Hippocampal formation (tissue), 2 donors: ENCODE measurements at places on chromosomes 3 and 15.
A peak's percentile ranks its signal among the peaks of the same experiment; 100 is the strongest.

- DNase-seq, result no peak
Observed at GRCh38 chr15:38071211-38071972, 137.0 kb downstream of the TMCO5A start.

- no peak for DNase-seq
Observed at GRCh38 chr15:43792761-43793476, 799 bp downstream of the SERF2 start.

DNA sequence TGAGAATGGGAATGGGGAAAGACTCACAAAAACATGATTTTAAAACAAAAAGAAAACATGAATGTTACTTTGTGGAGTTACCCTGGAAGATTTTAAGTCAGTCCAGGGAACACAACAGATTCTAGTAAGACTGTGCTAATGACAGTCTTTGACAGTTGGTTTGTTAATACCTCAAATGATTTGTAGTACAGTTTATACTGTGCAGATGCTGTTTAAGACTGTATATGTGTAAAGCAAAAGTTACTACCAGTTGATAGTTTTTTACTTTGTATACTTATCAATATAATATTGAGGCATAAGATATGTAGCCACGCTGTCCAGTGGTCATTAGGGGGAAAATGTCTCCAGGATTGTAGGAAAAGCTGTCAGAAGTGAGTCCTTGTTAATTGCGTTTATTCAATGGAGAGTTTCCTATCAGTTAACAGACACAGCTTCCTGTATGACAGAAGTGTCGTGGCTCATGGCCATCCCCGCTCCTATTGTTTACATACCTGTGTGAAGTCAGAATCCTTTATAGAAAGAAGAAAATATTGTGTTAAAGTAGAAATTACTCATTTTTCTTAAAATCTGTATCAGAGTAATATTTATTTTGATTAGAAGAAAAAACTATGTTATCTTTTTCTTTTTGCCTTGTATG is 36.0 kb downstream of the NKIRAS1 start:
- no peak for DNase-seq

- no peak for DNase-seq
Observed at GRCh38 chr15:25739687-25740121, 123.4 kb downstream of the ATP10A start.

- DNase-seq, result no peak
Observed at GRCh38 chr15:67127331-67127664, 61.9 kb downstream of the SMAD3 start.

- DNase-seq, result no peak
Observed at GRCh38 chr3:67067251-67067650, 69.1 kb downstream of the KBTBD8 start.

DNA sequence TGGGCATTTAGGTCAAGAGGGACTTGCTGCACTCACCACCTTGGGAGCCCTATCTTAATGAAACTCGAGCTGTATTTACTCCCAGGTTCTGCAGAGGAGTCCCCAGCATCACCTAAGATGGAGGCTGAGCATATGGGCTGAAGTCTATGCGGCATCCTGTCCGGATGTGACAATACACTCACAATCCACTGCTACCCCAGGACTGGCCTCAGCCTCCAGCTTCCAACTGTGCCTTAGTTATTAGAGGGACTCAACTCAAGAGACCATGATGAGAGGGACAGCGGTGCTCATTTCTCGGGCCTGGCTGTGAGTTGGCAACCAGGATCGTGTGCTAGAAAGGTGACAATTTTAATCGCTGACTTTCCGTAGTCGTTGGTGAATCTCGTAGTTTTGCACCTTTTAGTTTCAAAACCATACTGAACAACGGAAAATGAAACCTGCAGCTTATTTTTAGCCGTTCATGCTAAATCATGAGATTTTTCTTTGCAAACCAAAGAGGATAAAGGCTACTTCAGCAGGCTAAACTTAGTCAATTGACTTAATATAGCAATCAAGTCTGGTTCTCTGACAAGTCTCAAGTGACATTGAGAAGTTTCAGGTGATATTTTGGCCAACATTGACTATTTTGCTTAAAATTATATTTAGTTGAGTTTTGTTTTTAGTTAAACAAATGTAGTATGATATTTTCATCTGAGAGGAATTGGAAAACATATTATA is 11.1 kb downstream of the ZBTB38 start:
- DNase-seq, result no peak

- no peak for DNase-seq
Observed at GRCh38 chr3:5226783-5227182, 39.3 kb downstream of the EDEM1 start.

DNA sequence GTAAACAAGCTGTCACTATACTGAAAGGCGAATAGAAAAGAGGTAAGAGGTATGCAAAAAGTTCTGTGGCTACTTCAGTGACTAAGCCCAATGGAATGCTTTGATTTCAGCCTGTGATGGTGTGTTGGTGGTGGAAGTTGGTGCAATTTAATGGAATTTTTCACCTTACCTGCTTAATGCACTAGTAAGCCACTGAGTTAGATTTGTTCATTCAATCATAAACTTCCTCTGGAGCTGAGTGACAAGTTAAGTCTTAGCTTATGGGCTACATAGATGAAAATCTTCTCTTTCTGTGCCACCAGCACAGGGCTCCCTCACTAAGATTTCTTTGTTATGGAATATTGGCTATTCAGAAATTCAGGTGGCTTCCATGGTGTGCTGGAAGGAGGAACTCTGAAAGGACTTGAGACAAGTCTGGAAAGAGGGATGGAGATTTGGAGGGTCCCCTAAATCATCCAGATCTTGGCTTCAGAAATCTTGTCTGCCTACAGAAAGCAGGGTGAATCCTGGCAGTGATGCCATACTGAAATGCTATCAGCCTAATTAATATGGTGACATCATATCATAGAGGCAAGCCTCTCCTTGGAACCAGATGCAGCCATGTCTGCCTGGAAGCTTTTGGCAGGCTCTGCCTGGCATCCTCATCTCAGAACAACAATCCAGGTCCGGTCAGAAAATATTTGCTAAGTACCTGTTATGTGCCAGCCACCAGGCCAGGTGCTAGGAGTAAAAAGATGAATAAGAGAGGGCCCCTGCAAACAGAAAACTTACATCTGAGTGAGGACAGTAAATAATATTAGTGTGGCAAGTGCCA is 8.1 kb upstream of the GAP43 start:
- no peak for DNase-seq

- DNase-seq, result no peak
Observed at GRCh38 chr3:194691481-194692283, 6.0 kb downstream of the FAM43A start.

GRCh38 chr15:23642413-23643044 is 5.1 kb downstream of the MAGEL2 start:
- peak; percentile 50 for DNase-seq

DNA sequence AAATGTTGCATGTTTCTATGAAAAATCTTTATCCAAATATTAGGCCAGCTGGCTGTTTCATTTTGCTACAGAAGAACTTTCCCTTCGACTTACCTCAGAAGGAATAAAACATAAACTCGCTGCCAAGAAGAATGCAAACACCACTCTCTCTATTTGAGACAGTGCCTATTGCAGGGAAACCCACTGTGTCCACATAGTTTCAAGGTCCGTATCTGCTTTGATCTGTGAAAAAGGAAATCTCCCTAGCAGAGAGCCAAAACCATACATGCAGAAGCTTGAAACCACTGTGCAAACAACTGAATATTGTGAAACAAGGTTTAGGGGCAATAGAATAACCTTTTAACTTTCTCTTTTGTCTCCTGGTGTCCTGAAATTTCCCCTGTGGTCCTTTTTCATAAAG is 35.0 kb upstream of the CAPN7 start:
- no peak for DNase-seq

DNA sequence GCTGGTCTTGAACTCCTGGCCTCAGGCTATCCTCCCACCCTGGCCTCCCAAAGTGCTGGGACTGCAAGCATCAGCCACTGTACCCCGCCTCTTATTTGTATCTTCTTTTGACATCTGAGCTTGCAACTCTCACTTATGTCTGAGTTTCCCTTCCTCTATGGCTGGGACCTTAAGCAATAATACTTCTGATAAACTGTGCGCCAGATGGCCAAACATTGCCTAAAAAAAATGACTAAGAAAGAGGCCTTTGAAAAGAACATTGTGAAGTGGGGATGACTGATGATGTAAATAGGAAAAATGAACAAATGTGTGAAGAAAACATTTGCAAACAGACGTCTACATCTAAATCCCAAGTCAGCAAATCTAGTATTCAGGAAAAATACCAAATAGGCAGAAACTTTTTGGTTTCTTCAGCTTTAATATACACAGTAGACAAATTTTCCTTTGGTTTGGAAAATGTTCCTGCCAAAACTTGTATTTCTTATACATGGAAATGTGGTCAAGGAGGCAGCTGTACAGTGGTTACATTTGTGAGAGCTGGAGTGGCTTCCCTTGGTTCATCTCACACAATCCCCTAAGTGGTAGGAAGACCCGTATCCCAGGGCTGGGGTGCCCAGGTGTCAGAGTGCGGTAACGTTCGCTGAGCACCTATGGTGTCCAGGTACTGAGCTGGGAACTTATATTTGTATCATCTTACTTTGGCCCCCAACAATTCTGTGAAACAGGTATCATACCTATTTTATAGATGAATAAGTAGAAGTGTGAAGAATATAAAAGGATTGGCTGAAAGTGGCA is 11.6 kb upstream of the TFRC start:
- no peak for DNase-seq

GRCh38 chr15:81710328-81710727 is 335.5 kb downstream of the MEX3B start:
- DNase-seq, result no peak

DNA sequence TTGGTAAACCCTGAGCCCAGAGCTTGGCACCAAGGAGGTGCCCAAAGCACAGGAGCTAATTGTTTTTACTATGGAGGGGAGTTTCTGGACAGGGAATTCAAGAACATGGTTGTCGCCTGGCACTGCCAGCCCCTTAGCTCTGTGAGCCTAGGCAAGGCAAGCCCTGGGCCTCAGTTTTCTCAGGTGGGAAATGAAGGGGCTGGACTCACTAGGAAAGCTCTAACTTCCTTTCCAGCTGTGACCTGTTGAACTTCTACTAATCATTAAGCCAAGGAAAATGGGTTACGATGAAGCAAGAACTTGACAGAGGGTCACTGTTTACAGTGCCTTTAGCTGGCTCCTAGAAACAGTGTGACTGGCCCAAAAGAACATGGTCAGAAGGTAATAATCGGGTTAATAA is 277.2 kb downstream of the SHQ1 start:
- DNase-seq, result no peak

GRCh38 chr3:50345586-50346234 is at the start of gene ZMYND10:
Gene ZMYND10, minus strand, starts transcription at chr3:50345732. Its CDS starts 153 bp downstream, at chr3:50345579.
- no peak for DNase-seq

DNA sequence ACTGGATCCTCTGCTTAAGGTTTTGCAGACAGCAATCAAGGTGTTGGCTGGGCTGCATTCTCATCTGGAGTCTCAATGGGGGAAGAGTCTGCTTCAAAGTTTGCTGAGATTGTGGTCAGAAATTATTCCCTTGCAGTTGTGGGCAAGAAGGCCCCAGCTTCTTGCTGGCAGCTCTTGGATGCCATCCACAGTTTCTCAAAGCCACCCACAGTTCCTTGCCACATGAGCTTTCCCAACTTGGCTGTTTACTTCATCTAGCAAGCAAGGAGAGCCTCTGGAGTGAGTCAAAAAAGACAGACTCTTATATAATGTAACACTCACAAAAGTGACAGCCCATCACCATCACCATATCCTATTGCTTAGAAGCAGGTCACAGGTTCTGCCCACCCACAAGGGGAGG is 62.1 kb upstream of the ABHD2 start:
- DNase-seq, result no peak

DNA sequence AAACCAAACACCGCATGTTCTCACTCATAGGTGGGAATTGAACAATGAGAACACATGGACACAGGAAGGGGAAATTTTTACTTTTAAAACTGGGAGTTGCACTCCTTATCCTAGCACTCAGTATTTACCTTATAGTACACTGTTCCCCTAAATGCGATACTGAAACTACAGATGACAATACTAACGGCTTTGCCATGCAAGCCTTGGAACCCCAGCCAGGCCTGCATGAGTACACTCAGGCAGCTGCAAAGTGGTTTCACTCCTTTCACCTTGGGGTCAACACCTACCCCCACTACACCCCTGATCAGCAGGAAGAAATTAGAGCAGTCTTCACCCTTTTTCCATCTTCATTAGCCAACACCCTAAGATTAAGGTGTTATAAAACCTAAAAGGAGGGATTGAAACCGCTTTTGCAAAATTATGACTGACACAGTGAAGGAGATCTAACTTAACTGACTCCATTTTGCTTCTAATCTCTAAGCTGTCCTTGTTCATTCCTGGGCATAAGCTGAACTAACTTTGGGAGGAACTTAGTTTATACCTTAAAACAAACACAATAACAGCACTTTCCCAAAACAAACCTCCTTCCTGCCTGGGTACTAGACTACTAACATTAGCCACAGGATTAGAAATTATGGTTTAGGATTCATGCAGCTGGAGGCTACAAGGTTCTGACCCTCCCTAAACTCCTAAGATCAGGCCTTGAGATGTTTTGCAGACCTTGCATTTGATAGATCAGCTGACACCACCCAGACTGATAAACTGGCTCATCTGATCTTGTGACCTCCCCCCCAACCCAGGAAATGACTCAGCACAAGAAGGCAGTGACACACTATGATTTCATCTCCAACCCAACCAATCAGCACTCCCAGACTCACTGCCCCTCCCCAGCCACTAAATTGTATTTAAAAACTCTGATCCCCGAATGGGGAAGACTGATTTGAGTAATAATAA is 452.1 kb upstream of the PPP2R3A start:
- no peak for DNase-seq

DNA sequence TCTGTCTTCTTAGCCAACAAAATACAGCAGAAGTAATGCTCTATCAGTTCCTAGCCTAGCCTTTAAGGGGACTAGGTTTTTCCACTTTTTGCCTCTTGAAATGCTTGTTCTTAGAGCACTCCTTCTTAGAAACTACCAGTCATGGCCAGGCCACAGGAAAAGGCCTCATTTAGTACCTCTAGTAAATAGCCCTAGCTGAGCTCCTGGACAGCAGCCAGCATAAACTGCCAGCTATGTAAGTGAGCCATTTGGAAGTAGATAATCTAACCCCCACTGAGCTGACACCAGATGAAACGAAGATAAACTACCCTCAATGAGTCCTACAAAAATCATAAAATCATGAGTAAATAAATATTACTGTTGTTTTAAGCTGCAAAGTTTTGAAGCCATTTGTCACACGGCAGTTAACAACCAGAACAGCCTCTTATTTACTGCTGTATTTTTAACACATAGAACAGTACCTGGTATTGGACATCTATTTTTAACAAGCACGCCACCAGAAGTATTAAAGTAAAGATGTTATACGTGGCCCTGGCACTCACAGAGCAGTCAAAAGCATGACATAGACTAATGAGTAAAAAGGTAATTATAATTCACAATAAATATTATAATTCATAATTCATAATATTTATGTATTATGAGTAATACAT is 12.0 kb downstream of the TBC1D5 start:
- DNase-seq, result no peak

DNA sequence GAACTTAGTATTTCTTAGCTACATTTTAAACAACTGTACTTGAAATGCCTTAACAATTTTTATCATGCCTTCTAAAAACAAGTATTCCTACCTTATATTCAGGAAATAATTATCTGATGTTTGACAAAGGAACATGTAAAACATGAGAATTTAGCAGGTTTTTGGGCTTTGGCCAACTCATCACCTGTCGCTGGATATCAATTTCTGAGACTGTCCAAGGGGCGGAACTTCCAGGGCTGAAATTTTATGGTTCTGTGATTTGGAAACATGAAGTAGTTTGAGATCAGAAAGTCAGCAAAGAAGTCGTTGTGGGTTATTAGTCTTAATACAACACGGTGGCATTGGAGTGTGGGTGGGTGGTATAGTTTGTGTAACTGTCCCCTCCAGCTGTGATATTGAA is 282.2 kb upstream of the LRRN1 start:
- DNase-seq, result no peak
